ENCODE measurements at places on chromosomes 6 and 20.

GRCh38 chr6:113092795-113093194 is 745.7 kb downstream of the RFPL4B start:
- no peak for DNase-seq

DNA sequence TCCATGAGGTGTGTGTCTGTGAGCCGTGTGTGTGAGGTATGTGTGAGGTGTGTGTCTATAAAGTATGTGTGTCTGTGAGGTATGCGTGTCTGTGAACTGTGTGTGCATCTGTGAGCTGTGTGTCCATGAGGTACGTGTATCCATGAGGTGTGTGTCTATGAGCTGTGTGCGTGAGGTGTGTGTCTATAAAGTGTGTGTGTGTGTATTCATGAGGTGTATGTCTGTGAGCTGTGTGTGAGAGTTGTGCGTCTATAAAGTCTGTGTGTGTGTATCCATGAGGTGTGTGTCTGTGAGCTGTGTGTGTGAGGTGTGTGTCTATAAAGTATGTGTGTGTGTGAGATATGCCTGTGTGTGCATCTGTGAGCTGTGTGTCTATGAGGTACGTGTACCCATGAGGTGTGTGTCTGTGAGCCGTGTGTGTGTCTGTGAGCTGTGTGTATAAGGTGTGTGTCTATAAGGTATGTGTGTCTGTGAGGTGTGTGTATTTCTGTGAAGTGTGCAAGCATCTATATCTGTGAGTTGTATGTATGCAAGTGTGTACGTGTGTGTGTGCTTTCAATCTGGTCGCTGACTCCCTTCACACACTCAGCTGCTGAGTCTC is 91.9 kb upstream of the FOXP4 start:
- no peak for DNase-seq

- no peak for DNase-seq
Measured at GRCh38 chr20:38854654-38855066, 49.2 kb downstream of the PPP1R16B start.

GRCh38 chr6:35077713-35078105 is 63.4 kb downstream of the TCP11 start:
- DNase-seq: no peak

DNA sequence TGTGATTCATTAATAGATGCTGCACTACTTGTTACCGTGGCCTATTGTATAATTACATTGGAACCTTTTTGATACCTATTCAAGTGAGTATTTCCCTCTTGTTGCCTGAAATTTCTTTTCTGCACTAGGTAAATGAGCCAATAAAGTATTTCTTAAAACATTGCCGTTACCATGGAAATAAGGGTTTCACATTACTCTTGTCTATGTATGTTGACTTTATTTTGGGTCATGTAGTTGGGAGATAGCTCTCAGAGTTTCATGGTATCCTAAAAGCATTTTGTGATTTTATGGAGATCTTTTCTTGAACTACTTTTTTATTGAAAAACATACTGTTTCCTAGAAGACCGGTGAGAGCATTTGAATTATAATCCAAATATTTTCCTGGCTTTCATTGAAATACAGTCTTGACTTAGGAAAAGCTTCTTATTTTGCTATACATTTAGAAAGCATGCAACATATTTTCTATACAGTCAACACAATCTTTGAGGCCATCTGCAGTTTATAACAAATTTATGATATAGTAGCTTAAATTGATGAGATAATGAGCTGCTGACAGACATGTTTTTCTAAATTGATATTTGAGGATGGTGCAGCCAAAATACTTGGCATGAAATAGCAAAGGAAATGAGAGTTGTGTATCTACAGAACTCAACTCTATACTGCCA is 650.4 kb downstream of the RFPL4B start:
- DNase-seq: no peak

GRCh38 chr6:117025310-117025709 is 148.3 kb downstream of the RFX6 start:
- no peak for DNase-seq

- no peak for DNase-seq
Measured at GRCh38 chr6:165658395-165659058, 4.5 kb downstream of the PDE10A start.

DNA sequence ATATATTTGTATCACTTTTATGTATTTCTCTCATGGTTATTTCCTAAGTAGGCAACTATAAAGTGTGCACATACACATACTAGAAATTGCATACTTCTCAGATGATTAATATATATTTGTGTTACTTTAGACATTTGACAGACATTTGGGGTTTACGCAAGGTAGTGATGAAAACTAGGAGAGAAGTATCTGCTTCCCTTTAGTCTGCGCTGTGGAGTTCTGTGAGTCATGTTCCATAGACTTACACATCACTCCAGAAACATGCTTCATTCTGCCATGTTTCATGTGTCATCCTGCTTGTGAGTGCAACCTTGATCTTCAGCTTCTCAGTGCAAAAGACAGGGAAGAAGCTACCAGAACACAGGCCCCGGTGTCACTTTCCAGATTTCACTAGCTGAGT is 200.7 kb upstream of the BMP2 start:
- DNase-seq: no peak

DNA sequence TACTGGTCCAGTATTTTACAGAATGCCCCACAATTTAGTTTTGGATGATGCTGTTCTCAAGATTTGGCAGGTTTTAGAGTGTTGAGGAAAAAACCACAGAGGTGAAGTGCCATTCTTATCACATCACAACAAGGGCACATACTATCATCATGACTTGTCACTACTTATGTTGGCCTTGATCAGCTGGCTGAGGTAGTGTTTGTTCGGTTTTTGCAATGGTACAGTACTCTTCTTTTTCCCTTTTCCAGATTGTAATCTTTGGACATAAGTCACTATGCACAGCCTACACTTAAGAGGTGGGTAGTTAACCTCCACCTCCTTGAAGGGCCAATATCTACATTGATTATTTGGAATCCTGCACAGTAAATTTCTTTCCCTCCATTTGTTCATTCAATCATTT is 8.8 kb downstream of the TENT5A start:
- DNase-seq: no peak

- DNase-seq: peak; percentile 48
Measured at GRCh38 chr6:32113386-32114352, 4.5 kb upstream of the TNXB start.

DNA sequence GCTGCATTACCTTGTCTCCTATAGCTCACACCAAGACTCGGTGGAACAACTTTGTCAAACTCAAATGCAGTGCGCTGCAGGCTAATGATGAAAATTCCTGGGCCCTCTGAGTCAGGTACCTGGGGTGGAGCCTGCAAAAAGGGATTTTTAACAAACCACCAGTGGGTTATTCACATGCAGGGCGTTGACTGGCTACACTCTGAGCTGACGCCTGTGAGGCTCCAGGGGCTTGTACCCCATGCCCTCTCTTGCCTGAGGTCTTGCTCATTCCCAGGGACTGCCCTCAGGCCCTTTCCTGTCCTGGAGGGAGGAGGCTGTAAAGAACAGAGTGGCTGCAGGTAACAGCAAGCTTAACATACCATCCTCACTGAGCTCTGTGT is 9.2 kb downstream of the GTSF1L start:
- no peak for DNase-seq

DNA sequence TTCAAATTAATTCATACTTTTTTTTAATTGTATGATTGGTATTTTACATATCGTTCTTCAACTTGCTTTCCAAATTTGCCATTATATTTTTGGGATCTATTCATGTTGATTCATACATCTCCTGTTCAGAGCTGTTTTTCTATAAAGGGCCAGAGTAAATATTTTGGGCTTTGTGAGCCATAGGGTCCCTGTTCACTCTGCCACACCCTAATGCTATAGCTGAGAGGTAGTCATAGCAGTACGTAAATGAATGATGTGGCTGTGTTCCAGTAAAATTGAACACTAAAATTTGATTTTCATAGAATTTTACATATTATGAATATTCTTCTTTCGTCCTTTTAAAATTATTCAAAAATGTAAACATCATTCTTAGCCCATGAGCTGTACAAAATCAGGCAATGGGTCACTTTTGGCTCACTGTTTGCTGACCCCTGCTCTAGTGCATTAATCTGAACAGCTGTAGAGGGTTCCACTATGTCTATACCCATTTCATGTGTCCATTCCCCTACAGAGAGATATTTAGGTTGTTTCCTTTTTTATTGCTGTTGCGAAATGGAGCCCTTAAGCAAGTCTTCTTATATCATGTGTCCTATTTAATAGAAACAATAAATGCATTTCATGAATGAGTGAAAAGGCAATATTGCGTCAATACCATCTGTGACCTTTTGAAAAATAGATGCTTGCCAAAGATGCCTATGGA is 136.4 kb upstream of the SALL4 start:
- DNase-seq: no peak

GRCh38 chr6:40897390-40898003 is 141.5 kb downstream of the UNC5CL start:
- DNase-seq: no peak

- DNase-seq: no peak
Measured at GRCh38 chr6:136920216-136920615, 1.9 kb upstream of the SLC35D3 start.

DNA sequence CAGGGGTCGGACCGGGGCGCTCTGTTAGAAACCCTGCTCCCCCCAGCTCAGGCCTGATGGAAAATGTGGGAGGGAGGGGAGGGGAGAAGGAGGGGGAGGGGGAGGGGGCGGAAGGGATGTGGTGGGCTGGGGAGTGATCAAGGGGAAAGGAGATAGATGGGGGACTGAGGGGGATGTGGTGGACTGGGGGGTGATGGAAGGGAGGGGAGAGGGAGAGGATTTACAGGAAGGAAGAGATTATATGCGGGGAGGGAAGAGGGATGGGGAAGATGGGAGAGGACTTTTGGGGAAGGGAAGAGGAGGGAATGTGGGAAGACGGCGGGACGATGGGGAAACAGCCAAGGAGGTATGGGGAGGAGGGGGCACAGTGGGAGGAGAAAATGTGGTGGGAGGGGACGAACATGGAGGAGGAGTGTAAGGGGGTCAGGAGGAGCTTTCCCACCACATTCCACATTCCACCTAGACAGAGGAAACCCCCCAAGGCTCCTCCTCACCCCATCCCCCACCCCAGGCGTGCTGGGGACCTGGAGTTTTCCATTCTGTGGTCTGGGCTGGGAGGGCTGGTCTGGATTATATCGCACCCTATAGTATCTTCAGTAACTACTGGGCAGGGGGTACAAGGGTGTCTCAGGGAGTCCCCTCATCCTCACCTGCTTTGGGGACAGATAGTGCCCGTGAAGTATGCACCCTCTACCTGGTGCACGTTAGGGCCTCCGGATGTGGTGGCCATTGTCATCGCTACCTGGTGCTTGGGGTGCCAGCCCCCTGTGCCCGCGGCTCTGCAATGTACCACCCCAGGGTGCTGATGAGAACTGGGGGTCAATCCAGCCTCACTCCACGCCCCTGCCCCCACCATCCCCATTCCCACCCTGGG is 578 bp upstream of the PTGIS start:
- no peak for DNase-seq

DNA sequence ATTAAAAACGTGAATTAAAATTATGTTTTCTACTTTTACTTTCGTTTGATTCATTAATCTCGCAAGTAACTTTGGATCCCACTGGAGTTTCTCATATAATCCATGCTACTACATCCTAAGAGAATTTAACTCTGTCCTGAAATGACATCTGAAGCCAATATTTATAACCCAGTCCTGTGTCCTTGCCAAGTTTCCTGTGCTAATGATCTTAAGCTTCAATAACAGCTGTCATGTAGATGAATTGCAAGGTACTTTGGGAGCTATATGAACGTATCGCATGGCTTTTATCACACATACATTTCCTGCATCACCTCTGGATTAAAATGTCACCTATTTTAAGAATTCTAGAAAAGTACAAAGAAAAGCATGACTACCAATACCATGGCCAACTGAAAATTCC is 833.8 kb upstream of the CITED2 start:
- DNase-seq: peak; percentile 94

GRCh38 chr20:60224914-60225313 is 266.7 kb downstream of the CDH26 start:
- no peak for DNase-seq

DNA sequence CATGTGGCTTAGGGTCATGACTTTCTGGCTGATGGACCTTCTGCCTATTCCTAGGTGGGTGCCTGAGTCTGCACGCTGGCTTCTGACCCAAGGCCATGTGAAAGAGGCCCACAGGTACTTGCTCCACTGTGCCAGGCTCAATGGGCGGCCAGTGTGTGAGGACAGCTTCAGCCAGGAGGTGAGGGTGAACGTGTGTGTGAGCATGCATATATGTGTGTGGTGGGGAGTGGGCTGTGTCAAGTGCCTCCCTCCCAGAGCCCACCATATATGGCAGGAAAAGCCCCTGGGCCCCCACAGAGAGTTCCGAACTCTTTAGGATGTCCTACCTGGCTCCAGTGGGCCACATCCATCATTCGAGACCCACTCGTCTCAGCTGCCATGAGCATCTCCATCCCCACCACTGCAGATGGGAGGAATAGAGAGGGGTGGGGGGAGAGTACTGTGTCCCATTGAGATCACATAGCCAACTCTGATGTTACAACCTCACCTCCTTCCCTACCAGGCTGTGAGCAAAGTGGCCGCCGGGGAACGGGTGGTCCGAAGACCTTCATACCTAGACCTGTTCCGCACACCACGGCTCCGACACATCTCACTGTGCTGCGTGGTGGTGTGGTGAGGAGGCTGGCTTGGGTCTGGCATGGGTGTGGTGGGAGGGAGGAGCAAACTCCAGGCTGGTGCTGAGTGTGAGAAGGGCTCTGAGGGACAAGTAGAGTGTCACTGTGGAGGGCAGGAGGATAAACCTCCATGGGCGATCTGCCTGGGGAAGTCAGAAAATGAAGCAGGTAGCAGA is 3.2 kb downstream of the SLC22A7 start:
- no peak for DNase-seq

GRCh38 chr20:13934992-13935894 is 55.2 kb downstream of the SEL1L2 start:
- DNase-seq: no peak

DNA sequence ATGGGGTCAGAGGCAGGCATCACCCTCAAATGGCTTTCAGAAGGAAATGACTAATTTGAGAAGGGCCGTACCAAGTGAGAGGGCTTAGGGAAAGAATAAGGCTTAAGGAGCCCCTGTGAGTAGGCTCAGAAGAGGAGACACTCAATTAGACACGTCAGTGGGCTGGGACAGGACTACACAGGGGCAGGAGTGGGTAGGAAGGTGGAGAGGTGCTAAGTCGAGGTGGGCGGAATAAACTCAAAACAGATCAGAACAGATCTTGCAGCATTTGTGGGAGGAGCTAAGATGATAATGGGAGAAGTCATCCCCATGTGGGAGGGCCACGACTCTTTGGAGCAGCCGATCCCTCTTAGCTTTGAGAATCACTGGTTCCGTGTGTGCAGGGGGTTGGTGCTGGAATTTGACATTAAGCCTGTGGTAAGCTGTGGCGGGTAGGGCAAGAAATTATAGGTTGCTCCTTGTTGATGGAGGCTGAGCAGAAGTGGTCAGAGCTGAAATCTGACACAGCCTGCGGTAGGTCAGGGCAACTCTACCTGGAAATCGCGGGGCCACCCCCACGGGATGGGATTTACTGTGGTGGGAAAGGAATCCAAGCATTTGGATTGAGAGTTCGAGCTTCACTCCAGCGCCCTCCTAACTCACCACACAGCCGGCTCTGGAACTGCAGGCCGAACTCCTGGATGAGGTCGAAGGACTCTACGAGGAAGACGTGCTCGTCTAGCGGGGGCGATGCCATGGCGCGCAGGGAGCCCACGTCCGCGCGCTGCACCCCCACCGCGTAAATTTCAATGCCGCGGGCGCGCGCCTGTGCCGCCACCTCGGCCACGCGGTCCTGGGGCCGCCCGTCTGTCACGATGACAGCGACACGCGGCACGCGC is 2.8 kb upstream of the RBPJL start:
- no peak for DNase-seq
